ENCODE measurements at places on chromosomes 3 and 15. TPM values are rescaled to one million over a fixed set of nuclear protein-coding genes. Genes with fewer than 3 reads are reported as not detected.

GRCh38 chr15:32641517-32642059 lies at the start of gene SCG5:
SCG5 (plus strand) TSS chr15:32641710; CDS start chr15:32643593, 1,883 bp downstream.
- DNase-seq, result no peak

The CNTN6 gene
- 0.67 TPM for total RNA-seq

The TGM5 gene
- total RNA-seq, result not detected

The MYZAP gene
- total RNA-seq, result 3.7 TPM

GRCh38 chr15:34335176-34336032 lies 2.2 kb downstream of the SLC12A6 start:
- DNase-seq, result no peak

DNA sequence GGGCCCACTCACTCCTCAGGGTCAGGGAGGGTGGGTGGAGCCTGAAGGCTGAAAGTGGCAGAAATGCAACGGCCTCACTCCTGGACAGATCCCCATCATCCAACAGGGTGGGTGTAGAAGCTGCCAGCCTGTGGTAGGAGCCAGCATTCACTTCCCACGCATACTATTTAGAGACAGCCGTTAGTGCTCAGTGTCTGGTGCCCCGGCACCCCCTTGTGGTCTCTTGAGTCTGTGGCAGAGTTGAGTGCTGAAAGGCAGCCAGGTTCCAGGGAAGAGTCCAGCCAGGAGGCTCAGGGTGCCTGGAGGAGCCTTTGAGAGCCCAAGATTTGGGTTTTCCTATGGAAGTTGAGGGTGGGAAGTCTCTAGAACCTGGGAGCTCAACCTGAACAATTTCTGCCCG lies 2.1 kb upstream of the GNAT1 start:
- peak; percentile 83 for DNase-seq

The GOLGA8J gene
- 0.89 TPM for total RNA-seq

- peak; percentile 55 for DNase-seq
These were observed 21.9 kb downstream of the ABTB1 start for GRCh38 chr3:127694467-127695215.

The WDR93 gene
- not detected for total RNA-seq

GRCh38 chr3:176490357-176490756 lies 706.9 kb downstream of the TBL1XR1 start:
- DNase-seq, result no peak

DNA sequence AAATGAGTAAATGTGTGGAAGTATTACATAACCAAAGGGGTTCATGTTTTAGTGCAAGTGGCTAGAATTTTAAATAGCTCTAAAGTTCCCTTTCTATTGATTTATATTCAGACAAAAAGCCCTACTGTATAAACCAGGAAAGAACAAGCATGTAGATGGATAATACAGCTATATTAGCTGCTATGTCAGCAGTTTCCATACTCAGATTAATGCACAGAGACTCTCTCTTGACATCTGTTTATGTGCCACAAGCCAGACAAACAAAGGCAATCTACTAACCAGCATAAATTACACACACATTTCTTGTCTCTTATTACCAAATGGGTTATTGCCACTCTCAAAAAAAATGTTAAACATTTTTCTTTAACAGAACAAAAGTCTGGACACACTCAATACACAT lies 760.1 kb upstream of the NECTIN3 start:
- DNase-seq, result no peak

DNA sequence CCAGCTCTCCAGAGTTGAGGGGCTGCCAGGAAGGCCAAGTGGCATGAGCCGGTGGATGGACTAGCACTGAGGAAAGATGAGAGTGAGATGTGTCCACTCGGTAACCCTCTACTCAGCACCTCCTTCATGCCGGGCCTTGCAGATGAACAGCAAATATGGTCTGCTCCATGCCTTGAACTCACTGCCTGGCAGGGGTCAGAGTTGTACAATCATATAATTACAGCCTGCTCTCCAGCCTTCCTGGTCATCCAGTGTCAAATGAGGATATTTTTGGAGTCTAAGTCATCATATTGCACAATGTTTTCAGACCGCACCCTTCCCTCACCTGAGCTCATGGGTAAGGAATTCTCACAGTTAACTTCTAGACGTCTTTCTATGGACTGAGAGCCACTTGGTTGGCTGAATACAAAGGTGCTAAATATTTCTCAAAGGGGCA lies 4.9 kb downstream of the MGLL start:
- no peak for DNase-seq

DNA sequence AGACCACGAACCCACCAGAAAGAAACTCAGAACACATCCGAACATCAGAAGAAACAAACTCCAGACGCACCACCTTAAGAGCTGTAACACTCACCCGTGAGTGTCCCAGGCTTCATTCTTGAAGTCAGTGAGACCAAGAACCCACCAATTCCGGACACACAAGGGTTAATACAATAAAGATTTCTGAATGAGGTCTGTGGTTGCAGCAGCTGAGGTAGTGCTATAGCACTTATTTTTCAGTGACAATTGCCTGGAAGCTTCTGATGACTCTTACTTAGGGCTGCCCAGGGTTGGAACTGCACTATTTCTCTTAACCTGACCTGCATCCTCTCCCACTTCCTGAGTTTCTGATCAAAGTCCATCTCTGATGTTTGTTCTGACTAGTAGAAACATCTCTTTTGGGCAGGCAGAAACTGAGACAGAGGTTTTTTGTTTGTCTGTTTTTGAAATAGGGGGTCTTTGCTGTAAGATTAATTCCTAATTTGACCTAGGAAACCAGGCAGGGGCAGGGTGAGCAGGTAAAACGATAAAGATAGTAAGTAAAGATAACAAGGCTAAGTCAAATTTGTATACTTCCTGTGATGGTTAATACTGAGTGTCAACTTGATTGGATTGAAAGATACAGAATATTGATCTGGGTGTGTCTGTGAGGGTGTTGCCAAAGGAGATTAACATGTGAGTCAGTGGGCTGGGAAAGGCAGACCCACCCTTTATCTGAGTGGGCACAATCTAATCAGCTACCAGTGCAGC lies 169.1 kb downstream of the GAP43 start:
- no peak for DNase-seq

DNA sequence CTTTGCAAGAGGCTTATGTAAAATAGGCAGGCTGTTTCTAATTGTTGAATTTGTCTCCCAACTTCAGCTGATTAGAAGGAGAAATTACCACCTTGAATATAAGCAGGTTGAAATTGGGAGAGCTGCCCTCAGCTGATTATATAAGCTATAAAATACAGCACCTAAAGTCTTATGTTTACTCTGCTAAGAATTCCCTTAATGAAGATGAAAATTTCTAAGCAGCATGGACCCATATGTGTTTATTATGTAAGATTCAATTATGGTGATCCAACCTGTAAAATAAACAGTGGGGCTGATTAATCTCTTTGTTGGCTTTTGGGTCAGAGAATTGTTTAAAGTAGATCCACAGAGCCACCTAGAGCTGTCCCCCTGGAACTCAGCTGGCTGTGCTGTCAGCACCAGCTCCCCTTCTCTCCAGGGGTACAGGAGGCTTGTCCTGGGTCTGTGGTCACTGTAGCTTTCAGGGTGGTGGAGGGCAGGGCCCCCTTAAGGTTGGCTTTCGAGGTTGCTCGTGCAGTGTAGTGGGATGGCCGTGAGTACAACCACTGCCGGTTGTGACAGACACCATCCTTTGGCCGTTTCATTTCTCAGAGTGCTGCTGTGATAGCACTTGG lies 9.5 kb downstream of the SLCO3A1 start:
- DNase-seq, result no peak

The DNAH12 gene
- 0.80 TPM for total RNA-seq

The CPNE9 gene
- not detected for total RNA-seq

The CORO2B gene
- total RNA-seq, result 10.2 TPM

The RGMA gene
- total RNA-seq, result 47.1 TPM

- DNase-seq, result no peak
These were observed 15.9 kb downstream of the VEPH1 start for GRCh38 chr3:157487339-157487738.

- no peak for DNase-seq
These were observed 48.6 kb upstream of the SCN5A start for GRCh38 chr3:38698061-38698460.

GRCh38 chr3:106740116-106740515 lies 637.1 kb upstream of the CCDC54 start:
- no peak for DNase-seq

- no peak for DNase-seq
These were observed 373.1 kb upstream of the THRB start for GRCh38 chr3:24867783-24868182.

The IL20RB gene
- total RNA-seq, result 15.2 TPM

DNA sequence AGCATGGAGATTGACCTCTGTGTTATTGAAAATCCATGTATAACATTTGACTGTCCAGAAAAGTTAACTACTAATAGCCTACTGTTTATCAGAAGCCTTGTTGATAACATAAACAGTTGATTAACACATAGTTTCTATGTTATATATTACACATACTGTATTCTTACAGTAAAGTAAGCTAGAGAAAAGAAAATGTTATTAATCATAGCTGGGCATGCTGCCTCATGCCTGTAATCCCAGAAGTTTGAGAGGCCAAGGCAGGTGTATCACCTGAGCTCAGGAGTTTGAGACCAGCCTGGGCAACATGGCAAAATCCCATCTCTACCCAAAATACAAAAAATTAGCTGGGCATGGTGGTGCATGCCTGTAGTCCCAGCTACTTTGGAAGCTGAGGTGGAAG lies 163.3 kb downstream of the EPHA6 start:
- no peak for DNase-seq

DNA sequence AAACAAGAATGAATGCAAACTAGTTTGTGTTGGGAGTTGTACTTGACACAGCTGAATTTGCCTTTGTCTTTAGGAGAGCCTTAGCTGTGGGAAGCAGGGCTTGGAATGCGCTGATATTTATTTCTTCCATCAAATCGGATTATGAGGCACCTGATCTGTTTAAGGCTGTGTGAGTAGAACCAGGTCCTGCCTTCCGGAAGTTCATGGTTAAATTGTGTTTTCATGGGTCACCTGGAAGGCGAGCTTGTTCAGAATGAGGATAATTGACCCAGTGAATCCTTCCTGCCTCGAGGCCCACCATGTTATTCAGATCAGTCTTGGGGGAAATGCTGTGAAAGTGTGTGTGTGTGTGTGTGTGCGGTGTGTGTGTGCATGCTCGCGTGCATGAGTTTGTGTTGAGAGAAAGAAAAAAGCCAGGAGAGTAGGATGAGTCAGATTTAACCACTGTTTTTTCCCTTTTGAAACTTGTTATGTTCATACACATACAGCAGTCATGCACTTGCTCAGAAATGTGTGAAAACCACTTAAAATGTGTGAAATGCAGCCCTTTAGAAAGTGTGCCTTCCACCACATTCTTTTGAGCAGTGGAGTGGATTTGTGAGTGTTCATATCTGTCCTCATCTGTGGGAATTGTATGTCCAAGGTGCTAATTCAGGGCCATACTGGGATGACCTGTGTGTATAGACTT lies 36.7 kb downstream of the SMAD3 start:
- no peak for DNase-seq

GRCh38 chr3:9669720-9670432 lies 20.6 kb downstream of the MTMR14 start:
- no peak for DNase-seq

DNA sequence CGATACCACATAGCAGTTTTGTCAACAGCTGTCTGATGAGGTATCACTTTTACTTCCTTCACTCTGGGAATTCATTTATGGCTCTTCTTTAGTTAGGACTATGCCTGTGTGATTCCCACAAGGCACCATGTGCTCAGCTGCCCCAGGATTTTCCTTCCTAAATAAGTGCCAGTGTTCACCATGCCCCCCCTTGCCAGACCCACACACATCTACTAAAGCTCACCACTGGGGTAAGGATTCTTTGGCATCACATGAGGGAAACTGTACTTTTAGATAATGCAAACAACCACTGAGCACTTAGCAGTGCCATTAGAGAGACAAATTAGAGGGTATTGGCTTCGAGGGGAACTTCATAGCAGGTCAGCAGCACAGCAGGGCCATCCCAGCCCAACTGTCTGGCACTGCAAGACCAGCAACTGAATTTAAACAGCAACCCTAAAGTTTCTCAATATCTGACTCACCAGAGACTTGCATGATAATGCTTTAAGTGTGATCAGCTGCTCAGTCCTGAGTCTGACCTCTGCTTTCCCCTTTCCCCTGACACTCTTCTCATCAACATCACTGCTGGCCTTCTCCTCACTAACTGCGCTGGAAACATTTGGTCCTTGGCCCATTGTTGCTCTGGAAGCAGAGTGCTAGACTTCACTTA lies 114.3 kb downstream of the STAC start:
- no peak for DNase-seq

- DNase-seq, result no peak
These were observed 103.4 kb downstream of the LSAMP start for GRCh38 chr3:116341899-116342298.

The IL1RAP gene
- total RNA-seq, result 21.4 TPM

- DNase-seq, result no peak
These were observed 33.7 kb upstream of the TMEM115 start for GRCh38 chr3:50393061-50393460.

DNA sequence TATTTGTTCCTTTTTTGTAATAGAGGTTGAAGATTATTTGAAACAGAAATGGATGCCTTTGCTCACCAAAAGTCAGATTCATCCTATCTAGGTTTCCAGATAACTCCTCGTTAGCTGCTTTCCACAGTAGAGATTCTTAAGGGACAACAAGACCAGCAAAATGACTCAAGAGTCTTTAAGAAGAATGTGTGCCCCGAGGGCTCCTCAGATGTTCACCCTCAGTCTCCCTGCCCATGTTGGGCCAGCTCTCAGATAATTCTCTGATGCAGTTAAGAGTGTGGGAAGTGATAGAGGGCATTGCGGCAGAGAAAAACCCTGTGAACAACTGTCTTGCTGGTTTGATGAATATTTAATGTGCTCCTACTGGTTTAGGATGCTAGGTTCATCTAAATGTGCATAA lies 251.1 kb downstream of the PTPRG start:
- no peak for DNase-seq

DNA sequence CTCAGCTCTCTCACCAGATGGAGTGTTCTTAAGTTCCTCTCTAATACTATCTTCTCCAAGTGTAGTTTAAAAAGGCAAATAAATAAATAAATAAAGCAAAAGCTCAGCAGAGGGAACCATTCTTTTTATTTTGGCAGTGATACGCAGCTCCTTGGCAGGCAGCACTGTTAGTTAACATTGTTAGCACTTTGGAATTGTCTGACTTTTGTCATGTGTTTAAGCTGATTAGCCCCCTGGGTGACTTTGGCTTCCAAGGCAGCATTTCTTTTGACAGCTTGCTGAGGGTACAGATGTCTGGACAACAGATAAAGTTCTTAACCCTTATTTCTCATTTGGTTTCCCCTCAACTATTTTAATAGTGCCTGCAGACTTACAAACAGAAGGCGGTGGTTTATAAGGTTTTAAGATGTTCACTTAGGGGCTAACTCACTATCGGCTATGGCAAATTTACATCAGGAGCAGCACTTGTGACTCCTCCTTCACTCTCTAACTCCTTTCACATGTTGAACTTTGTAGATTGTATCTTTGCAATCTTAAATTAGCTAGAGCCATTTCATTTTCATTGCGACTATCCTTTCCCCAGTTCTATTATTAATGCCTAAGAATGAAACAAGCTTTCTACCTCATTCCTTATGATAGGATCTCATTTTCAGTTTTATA lies 213.4 kb downstream of the ZBBX start:
- peak; percentile 57 for DNase-seq

Measured in sciatic nerve (tissue), 2 donors.